T-helper 9 cell (primary cell): ENCODE measurements at places on chromosomes 1 and 21.
A peak's percentile ranks its signal among the peaks of the same experiment; 100 is the strongest.

GRCh38 chr1:5650283-5651026 lies 341.8 kb downstream of the NPHP4 start:
- DNase-seq: no peak

DNA sequence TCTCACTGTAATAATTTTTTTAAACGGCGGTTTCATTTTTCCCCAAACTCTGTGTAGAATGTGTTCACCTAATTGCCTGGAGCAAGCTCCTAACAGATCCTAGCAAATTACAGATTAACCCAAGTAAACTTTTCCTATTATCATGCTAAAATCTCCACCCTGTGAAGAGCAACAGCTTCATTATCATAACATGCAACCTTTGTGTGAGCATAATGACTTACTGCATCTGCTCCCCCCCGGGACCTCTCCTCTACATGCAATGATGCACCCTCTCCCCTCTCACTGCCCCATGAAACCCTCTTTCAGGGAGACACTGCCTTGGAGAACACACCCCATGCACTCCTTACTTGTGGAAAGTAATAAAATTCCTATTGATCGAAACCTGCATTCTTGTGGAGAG lies 717.0 kb upstream of the TMPRSS15 start:
- no peak for DNase-seq

DNA sequence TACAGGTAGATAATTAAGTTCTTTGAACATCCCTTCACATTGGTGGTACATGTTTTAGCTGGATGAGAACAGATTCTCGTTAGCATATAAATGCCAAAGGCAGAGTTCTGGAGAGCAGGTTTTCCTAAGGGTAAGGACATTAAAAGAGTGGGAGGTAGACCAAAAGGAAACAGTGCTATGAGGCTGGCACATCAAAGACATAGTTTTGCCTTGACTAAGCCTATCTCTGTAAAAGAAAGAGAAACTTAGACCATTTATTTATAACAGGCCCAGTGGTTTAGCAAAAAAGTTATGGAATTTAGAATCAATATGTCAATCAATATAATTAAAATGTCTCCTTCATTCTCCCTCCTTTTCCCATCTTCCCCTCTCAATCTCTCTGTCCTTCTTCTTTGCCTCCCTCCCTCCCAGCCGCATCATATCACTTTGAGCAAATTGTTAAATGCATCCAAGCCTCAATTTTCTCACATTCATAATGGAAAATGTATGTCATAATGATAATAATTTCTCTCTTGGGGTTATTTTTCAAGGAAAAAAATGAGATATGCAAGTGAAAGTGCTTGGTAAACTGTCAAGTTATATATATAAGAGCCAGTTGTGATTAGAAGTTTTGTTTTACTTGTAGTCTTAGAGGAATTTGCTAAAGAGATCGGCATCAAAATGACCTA lies 209.9 kb upstream of the SGIP1 start:
- no peak for DNase-seq

DNA sequence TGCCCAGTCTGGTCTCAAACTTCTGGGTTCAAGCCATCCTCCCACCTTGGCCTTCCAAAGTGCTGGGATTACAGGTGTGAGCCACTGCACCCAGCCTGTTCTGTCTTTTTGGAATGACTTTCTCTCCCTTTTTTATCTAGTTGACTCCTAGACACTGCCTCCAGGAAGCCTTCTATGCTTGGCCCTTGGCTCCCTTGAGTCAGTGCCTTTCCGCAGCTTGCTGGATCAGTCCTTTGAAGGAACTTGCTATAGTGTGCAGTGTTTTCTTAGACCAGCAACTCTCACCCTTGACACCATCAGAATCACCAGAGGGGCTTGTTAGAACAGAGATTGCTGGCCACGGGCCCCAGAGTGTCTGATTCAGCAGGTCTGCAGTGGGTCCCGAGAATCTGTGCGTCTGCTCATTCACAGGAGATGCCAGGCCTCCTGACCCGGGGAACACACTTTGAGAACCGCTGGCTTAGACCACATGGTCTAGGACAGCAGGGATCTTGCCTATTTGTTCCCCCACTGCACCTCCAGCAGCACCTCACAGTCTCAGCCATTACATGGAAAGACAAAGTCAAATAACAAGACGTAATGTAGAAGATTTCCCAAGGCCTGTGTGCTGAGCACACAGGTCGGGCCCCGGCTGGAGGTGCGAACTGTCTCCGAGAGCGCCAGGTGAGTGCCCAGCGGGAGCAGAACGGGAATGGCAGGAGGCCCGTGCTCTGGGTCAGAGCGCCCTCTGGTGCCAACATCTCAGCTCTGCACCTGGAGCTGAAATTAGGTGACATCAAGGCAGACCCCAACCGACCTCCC lies 27.4 kb upstream of the CTPS1 start:
- peak; percentile 55 for DNase-seq

DNA sequence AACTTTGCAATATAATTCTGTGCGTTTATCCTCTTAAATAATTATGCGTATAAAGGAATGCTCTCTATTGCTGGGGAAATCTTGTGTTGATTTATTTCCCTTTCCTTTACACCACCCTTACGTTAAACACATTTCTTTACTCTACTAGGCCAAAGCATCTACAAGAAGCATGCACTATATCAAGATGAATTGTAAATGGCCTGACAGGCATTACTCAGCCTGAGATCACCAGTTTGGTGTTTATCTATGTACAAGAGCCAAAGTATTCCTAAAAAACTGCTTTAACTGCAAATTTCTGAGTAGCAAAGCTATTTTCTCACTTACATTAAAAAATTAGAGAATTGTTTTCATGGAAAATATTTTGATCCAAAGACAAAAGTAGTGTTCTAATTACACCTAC lies 114.8 kb downstream of the TYW3 start:
- DNase-seq: no peak

DNA sequence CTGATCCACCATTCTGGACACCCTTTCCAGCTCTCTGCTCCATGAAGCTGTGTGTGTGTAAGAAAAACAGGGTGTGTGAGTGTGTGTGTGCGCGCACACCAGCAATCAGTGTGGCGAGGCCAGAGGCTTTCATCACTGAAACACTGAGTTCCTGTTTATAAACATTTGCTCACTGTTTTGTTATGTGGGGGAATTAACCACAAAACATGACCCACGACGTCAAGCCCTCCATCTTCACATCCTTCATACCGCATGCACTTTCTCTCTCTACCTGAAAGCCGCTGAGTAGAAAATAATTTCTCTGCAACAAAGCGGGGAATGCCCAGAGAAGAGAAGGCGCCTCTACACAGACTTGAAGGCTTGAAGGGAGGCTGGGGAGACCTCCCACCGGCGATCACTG lies 148.9 kb upstream of the IRF2BP2 start:
- peak; percentile 23 for DNase-seq

DNA sequence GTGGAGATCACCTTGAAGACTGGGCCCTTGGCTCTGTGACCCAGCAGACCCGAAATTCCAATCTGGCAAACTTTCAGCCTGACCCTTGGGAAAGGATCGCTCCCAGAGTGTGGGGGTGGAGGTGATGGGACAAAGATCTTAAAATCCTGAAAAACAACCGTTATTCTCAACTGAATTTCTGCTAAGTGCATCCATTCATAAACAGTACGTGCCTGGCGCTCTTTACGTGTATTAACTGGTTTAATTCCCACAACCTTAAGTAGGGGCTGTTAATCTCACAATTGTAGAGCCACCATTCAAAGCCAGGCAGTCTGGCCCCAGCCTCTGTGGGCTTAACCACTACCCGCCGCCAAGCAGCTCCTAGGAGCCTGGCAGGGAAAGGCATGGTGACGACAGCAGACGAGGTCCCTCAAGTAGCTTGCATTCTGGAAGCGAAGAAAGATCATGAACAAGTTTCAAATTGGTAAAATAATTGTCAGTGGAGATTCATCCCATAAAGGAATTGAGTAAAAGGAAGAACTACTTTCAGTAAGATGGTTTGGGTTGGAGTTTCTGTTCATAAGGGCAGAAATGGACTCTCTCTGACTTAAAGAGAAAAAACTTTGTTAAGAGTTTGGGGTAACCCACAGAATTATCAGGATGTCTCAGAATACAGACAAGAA lies 11.4 kb upstream of the RGS16 start:
- peak; percentile 41 for DNase-seq

- no peak for DNase-seq
Observed at GRCh38 chr1:44237721-44238457, 24.6 kb downstream of the DMAP1 start.

DNA sequence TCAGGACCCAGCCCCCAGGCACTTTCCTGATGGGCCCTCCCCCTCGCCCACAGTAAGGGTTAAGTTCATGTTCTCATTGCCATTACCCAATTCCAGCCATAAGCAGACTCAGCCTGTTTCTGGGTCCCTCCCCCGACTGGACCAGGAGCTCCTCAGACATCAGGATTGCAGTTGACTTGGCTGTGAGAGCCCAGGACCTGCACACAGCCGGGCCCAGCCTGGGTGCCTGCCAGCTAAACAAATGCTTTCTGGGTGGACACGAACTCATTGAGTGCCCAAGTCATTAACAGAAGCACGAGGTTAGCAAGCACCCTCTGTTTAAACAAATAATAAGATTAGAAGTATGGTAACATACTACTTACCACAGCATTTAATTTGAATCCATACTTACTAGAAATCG lies 147.9 kb upstream of the POU3F1 start:
- no peak for DNase-seq

DNA sequence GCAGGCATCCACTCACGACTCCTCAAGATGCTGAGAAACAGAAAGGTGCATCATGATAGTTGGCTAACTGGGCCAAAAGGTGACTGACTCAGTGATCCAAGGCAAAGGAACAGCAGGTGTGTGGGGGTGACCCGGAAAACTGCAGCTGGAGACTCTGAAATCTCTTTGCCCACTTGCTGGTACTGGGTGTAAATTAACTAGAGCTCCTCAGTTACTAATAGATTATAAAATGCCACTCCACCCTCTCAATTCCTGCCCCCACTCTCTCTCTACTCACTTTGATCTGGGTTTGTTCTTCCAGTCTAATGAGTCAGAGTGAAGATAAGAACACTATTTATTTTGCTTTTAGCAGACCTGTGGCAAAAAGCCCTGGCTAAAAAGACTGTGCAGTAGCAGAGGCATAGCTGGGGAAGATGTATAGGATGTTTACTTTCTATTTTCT lies 7.2 kb upstream of the PIGC start:
- DNase-seq: no peak

- DNase-seq: no peak
Observed at GRCh38 chr1:7104339-7104738, 319.1 kb downstream of the CAMTA1 start.

DNA sequence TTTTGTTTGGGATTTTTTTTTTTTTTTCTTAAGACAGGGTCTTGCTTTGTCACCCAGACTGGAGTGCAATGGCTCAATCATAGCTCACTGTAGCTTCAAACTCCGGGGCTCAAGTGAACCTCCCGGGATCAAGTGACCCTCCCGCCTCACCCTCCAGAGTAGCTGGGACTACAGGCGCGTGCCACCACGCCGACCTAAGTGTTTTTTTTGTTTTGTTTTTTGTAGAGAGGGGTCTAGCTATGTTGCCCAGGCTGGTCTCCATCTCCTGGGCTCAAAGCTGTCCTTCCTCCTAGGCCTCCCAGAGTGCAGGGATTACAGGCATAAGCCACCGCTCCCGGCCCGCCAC lies 776 bp downstream of the HLCS start:
- no peak for DNase-seq

GRCh38 chr1:33099290-33100118 lies 18.6 kb downstream of the AZIN2 start:
- DNase-seq: peak; percentile 54

DNA sequence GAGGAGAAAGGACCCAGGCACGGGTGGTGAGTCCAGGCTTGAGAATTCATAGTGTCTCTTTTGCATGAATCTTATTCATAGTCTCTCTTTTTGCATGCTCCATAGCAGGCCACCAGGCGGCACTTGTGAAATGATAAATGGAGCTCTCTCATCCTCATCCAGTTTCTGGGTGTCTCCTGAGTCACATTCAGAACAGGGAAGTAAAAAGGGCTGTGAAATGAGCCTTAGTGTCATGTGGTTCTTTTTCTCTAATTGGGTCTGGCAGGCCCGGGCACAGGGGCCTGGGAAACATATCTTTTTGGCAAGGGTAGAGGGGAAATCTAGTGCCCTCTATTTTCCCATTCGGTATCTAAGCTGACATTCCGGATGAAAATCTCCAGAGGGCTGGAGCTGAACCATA lies 19.1 kb upstream of the NCF2 start:
- DNase-seq: no peak

- no peak for DNase-seq
Observed at GRCh38 chr1:219564109-219564508, 48.8 kb downstream of the ZC3H11B start.

GRCh38 chr1:217462159-217462558 lies 168.7 kb downstream of the GPATCH2 start:
- no peak for DNase-seq

- DNase-seq: no peak
Observed at GRCh38 chr1:24903955-24904730, 25.9 kb downstream of the RUNX3 start.

GRCh38 chr1:9438431-9439073 lies 100.7 kb upstream of the SLC25A33 start:
- DNase-seq: no peak

- DNase-seq: no peak
Observed at GRCh38 chr1:78176448-78176847, 130.7 kb downstream of the GIPC2 start.

- no peak for DNase-seq
Observed at GRCh38 chr1:204345438-204345841, 14.3 kb downstream of the PLEKHA6 start.

DNA sequence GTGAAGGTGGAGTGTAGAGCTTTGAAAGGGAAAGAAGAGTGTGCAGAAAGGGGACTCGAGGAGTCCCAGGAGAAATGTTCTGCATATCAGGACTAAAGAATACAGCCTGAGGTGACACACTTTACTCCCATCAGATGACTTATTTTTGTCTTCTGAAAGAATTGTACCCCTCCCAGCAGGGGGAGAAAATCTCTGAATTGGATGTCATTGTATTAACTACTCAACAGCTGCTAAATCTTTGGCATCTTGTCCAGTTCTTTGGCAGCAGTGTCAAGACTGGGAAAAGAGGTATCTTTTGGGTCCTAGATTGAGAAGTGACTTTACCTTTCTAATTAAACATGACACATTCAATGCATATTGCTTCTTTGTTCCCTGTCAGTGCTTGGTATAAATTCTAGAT lies 18.9 kb downstream of the UBE4B start:
- no peak for DNase-seq

GRCh38 chr1:9062846-9063245 lies 6.6 kb downstream of the SLC2A5 start:
- DNase-seq: no peak

- DNase-seq: no peak
Observed at GRCh38 chr1:48530727-48531351, 58.8 kb upstream of the SPATA6 start.

GRCh38 chr1:183273300-183273699 lies 87.2 kb downstream of the LAMC2 start:
- no peak for DNase-seq

DNA sequence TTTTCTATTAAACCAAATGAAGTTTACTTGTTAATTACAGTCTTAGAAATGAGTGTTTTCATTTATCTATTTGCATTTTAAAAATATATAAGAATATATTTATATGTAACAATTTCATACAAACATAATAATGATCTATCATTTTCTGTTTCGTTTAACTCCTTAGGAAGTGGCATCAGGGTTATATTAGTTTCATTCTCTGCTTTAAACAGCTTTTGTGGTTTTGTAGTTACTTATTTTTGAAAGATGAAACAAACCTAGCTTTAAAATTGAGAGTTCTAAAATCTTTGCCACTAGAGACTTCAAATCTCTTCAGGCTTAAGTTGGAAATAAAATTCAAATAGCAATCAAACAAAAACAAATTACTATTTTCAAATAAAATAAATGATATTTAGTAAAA lies 2110.6 kb downstream of the MRPL39 start:
- DNase-seq: no peak

- no peak for DNase-seq
Observed at GRCh38 chr21:43328958-43329691, 97.8 kb downstream of the SIK1 start.
